ENCODE measurements at places on chromosomes 12 and 14.

- no peak for DNase-seq
Observed at GRCh38 chr14:54816450-54816849, 86.2 kb downstream of the GCH1 start.

DNA sequence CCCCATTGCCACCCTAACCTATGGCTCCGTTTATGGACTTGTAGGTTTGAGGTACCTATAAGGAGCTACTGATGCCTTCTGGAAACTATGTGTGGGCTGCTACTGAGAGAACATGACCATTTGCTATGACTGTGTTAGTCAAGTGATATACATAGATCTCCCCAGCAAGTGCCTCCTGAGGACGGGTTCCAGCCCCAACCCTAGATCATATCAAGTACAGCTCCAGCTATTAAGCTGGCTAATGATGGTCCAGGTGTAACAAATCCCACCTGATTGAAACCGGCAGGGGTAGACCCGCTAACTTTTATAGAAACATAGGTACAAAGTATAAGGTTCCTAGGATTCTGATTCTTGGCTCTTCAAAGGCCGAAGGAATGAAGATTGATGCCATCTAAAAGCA, 23.7 kb downstream of the NINJ2 start:
- DNase-seq: peak; percentile 39

GRCh38 chr14:55832974-55833373, 253.0 kb downstream of the KTN1 start:
- DNase-seq: no peak

DNA sequence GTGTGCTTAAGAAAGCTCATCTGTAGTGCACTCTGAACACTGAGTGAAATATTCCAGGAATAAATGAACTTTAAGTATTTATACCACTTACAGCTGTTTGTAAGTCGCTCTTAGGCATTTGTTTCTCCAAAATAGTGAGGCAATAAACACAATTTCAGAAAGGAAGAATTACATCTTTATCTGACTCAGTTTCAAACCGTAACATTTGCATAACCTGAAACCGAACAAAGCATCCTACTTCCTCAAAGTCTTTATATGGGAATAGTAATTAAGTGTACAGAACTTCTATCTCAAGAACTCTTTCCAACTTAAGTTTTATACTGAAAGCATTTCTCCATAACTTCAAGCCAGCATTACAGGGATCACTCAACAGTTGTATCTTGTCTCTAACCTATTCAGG, 58.4 kb downstream of the SOX5 start:
- DNase-seq: no peak

GRCh38 chr14:55026441-55026792, 482 bp downstream of the WDHD1 start:
- peak; percentile 6 for DNase-seq

DNA sequence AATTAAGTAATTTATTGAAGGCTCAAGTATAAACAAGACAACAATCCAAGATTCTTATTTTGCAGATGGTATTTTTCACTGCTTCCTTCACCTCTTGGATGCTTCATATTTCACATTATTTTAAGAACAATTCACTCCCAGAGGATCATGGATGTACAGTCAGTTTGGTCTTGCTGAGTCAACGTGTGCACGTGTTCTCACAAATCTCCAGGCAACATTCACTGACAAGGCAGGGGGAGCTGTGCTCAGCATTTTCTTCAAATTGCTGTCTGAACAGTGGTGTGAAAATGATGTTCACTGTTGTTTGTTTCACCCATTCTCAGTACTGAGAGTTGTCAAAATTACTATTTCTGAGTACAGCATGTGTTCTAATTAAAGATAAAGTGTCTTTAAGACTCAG, 118.3 kb upstream of the SLC38A4 start:
- DNase-seq: no peak

GRCh38 chr14:104973135-104973384, 5.1 kb downstream of the AHNAK2 start:
- DNase-seq: no peak

GRCh38 chr12:95147866-95148265, 69.4 kb downstream of the FGD6 start:
- no peak for DNase-seq

DNA sequence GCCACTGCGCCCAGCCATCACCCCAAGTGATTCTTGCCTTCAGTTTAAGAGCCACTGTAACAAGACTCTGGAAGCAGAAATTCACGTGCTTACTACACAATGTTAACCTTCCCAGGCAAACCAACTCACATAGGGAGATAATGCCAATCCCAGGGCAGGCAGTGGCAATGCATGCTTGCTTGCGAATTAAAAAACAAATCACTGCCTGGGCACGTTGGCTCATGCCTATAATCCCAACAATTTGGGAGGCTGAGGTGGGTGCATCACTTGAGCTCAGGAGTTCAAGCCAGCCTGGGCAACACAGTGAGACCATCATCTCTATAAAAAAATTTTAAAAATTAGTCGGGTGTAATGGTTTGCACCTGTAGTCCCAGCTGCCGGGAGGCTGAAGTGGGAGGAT, 37.8 kb upstream of the P2RX4 start:
- DNase-seq: no peak

DNA sequence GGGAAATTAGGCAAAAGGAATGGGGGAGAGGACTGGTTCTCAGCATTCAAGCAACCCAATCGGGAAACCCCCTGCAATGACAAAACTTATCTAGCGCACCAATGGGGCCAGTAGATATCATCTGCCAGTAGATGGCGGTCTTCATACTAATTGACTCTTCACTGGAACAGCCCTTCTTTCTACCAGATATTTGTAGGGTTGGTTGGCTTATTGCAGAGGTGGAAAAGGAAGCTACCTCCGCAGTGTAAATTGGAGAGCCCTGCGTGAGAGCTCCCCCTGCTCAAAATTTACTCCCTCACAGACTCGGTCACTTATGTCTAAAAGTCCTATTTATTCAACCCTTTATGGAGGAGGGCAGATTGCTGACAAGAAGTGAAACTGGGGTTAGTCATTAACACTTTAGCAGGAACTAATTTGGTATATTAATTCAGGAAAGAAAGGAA, 166.1 kb upstream of the CCND2 start:
- peak; percentile 96 for DNase-seq

DNA sequence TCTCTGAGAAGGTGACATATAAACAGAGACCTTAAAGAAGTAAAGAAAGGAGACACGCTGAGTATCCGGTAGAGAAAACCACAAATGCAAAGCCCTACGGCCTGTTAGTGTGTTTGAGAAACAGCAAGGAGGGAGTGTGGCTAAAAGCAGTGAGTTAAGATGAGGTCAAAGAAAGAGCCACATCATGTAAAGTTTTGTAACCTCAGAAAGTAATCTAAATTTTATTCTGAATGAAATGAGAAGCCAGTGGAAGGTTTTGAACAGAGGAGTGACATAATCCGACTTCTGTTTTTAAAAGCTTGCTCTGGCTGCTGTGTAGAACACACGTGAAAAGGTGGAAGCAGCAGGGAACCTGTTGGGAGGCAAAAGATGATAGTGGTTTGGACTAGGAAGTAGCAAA, 32.6 kb downstream of the PPP2R5E start:
- no peak for DNase-seq

DNA sequence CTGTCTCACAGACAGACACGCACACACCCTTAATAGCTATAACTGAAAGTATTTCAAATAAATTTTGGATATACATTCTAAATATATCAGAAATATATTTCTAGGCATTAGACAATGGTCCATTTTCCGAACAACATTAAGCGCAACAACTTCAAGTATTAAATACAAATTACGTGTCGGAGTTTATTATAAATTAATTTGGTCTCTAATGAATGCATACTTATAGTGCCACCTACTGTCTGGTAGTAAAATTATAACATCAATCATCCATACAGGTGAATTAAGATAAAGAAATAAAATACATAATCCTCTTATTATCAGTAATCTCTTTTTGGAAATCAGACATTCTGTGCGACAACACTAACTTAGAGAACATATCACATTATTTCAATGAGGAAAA, 27.2 kb upstream of the CMAS start:
- no peak for DNase-seq

GRCh38 chr12:2924019-2924418, 33.3 kb downstream of the TULP3 start:
- no peak for DNase-seq

- DNase-seq: no peak
Observed at GRCh38 chr12:79546466-79547043, 144.2 kb downstream of the PAWR start.

DNA sequence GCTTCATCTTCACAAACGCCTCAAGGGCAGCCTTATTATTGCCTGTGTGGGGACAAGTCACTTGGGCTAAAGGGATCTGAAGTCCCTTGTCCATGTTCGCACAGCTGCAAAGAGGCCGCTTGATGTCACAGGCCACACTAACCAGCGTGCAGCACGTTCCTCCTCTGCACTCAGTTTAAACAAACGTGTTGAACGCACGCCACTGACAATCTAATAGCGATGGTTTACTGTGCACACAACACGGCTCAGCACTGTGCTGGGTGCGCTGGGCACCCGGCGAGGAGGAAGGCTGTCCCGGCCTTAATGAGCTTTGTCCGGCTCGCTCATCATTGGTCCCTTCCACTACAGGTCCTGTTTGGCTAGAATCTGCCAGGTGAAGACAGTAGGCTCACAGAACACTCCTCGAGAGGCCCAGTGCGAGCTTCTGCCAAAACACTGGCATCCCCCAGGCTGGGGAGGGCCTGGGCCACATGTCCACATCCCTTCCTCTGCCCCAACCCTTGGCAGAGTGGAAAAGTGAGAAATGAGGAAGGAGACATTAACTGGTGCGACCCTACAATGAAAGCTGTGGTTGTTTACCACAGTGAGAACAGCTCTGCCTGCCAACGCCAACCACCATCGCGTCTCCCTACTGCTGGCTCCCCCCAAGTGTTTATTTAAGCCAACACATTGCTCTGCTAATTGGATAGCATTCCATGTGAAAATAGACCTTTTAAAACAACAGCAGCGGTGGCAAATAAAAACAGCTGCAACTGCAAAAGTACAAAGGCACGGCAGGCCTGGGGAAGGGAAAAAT, 113.2 kb downstream of the RBM19 start:
- no peak for DNase-seq

GRCh38 chr12:116524964-116525379, 34.2 kb upstream of the MAP1LC3B2 start:
- no peak for DNase-seq

DNA sequence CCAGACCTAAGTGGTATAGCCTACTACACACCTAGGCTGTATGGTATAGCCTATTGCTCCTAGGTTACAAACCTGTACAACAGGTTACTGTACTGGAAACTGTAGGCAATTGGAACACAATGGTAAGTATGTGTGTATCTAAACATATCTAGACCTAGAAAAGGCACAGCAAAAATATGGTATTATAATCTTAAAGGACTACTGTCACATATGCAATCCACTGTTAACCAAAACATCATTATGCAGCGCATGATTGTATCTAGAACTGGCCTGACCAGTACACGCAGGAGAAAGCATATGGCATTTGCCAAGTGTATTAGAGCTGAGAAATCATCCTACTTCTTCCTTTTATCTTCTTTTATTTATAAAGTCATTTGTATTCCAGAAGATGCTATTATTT, 75.5 kb downstream of the SLC8A3 start:
- DNase-seq: no peak

- DNase-seq: no peak
Observed at GRCh38 chr12:62760779-62761178, 174.2 kb downstream of the PPM1H start.

- DNase-seq: no peak
Observed at GRCh38 chr14:50362764-50363713, 33.6 kb downstream of the CDKL1 start.

DNA sequence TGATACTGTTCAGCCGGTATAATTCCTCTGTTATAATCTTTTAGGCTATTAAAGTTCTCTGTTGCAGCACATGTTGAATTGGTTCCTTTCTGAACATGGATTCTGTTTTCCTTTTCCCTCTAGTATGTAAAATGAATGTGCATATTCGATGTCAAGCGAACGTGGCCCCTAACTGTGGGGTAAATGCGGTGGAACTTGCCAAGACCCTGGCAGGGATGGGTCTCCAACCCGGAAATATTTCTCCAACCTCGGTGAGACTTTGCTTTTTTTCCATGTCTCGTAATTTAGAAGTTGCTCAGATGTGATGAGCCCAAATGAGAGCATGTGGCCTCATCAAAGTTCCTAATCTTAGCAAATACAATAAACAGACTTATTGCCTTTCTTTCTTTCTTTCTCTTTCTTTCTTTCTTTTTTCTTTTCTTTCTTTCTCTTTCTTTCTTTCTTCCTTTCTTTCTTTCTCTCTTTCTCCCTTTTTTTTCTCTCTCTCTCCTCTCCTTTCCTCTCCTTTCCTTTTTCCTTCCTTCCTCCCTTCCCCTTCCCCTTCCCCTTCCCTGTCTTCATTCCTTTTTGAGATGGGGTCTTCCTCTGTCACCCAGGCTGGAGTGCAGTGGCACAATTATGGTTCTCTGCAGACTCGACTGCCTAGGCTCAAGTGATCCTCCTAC, 131.9 kb downstream of the PRKCH start:
- no peak for DNase-seq

DNA sequence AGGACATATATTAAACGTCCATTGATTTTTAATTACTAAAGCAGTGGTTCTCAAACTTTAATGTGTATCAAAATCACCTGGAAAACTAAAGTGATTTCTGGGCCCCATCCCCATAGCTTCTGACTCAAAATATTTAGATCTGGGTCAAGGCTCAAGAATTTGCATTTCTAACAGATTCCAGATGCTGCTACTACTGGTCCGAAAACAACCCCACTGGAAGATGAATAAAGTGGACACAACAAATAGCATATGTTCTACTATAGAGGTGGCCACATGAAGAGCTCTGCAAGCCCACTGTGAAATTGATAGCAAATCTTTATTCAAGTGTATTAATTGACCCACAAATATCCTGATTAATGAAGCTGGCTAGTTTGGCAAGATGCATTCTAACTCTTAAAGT, 69.4 kb downstream of the SPATA7 start:
- no peak for DNase-seq

GRCh38 chr14:64692986-64693809, 11.0 kb upstream of the PLEKHG3 start:
- peak; percentile 83 for DNase-seq

DNA sequence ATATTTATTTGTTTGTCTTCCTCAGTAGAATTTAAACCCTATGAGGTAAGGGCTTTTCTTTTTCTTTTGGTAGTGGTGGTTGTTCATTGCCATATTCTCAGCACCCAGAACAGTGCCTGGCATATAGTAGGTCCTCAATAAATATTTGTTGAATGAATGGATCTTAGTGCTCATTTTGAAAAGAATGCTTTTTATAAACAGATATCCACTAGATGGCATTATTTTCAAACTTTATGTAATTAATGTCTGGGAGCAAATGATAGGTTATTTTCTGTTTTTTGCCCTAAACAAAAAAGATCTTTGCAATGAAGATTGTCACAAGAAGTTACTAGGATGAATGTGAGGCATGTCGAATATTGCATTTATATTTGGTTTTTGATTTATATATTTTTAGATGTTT, 64.1 kb downstream of the RAD51B start:
- no peak for DNase-seq

DNA sequence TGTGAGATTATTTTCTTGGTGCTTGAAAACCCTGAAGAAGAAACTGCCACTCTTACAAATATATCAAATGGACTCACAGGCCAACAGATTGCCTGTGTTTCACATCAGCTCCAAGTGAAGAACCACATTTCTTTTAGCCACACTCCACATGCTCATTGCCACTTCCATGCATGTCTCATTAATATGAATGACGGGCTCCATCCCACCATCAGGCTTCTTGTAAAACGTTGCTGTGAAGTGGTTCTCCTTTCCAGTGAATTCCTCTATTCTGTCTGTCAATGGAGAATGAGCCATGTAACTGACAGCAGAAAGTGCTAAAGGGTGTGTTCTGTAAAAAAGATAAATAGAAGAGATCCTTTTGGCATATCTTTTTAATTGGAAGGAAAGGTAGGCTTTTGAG, 188.2 kb upstream of the RMST start:
- DNase-seq: no peak

GRCh38 chr12:124044809-124045321, 71.8 kb downstream of the ZNF664 start:
- DNase-seq: no peak

Data from inflammatory macrophage treated with lipopolysaccharide for 1 hour (primary cell).